ENCODE measurements at places on chromosomes 3 and 15.

GRCh38 chr15:41798607-41799487 lies 24.6 kb downstream of the MAPKBP1 start:
- no peak for DNase-seq

GRCh38 chr3:180575571-180575970 lies 26.4 kb upstream of the TTC14 start:
- no peak for DNase-seq

DNA sequence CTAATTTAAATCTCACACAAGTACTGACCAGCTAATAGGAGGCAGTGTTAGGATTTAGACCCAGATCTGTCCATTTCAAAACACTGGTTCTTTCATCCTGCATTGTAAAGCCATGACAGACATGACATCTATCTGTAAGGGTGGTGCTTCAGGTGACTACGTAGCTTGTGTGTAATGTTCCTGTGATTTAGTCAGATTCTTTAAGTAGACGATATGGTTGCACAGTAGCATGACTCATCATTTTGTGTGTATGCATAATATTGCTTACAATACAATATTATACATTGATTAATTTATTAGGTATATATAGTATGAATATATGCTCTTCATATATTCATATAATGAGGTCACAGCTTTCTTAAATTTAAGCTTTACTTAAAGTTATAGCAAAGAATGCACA lies 628.5 kb downstream of the GRM7 start:
- DNase-seq, result no peak

GRCh38 chr15:32952901-32953532 lies 235.2 kb downstream of the GREM1 start:
- DNase-seq, result no peak

GRCh38 chr3:114453361-114453780 lies 159.5 kb downstream of the TIGIT start:
- no peak for DNase-seq

DNA sequence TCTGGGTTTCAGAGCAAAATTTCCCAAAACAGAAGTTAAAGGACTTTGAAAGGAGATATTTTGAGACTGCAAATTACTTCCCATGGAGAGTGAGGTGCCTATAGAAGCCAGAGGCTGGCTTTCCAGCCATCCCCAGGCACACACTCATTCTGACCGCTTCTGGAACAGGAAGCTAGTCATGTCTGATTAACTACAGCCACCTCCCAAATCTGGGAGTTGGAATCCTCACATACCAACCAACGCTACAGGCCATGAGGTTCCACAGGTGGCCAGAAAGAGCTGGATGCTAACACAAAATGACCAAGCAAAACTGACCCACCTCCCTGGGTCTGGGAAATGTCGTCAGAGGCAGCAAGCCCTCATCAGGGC lies 87.2 kb downstream of the SNRK start:
- DNase-seq, result no peak

- DNase-seq, result no peak
These were observed 716.8 kb downstream of the NSUN3 start for GRCh38 chr3:94779699-94780098.

DNA sequence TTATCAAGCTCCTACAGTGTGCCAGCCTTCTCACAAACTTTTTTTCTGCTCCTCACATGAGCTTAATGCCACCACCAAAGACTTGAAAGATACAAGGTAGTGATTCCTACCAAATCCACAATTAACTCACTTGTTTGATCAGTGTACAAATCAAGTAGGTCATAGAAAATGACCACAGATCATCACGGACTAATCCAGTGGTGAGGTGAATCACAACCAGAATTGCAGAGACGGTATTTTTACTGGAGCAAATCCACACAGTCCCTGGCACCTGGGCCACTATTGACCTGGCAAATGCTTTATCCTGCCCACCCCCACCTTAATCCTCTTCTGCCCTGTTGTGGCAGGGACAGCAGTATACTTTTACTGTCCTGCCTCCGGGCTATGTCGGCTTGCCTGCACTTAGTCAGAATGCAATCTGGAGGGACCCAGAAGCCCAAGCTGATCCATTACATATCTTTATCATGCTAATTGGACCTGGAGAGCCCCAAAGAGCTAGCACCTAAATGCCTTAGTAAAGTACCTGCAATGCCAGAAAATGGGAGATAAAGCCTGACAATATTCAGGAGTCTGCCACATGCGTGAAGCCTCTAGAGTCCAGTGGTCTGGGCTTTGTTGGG lies 83.9 kb upstream of the CDV3 start:
- DNase-seq, result no peak

DNA sequence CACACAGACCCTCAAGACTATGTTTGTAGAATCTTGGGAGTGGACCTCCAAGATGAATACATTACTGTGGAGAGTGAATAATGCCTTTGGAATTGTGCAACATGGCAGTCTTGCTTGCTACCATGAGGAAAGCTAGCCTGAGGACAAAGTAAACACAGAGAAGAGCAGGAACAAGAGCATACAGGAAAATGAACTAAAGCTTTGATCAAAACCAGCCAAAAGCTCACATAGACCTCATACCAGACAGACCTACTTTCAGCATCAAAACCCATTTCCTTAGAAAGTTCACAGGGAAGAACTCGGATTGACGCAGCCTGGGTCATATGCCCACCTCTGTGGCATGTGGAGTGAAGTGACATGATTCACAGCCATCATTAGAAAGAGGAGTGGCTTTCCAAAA lies 3.3 kb upstream of the RAB8B start:
- no peak for DNase-seq

- no peak for DNase-seq
These were observed 16.3 kb downstream of the VPS39 start for GRCh38 chr15:42191610-42192346.

- no peak for DNase-seq
These were observed 171.0 kb downstream of the RBMS3 start for GRCh38 chr3:29451920-29452319.

DNA sequence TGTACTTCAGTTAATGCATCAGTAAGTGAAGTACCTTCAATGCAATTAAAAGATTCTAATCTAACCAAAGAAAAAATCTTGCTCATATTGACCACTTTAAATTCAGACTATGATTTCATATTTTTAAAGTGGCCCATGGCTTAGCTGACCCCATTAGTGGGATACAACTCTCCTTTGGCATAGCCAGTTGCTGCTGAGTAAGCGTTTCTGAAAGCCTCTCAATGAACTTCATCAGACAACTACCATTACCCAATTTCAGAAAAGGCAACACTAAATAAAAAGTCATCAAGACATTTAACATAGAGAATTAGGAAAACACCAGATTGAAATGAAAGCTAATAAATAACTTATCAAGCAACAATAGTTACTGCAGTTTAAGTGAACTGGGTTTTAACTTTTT lies 27.0 kb downstream of the CADM2 start:
- no peak for DNase-seq

DNA sequence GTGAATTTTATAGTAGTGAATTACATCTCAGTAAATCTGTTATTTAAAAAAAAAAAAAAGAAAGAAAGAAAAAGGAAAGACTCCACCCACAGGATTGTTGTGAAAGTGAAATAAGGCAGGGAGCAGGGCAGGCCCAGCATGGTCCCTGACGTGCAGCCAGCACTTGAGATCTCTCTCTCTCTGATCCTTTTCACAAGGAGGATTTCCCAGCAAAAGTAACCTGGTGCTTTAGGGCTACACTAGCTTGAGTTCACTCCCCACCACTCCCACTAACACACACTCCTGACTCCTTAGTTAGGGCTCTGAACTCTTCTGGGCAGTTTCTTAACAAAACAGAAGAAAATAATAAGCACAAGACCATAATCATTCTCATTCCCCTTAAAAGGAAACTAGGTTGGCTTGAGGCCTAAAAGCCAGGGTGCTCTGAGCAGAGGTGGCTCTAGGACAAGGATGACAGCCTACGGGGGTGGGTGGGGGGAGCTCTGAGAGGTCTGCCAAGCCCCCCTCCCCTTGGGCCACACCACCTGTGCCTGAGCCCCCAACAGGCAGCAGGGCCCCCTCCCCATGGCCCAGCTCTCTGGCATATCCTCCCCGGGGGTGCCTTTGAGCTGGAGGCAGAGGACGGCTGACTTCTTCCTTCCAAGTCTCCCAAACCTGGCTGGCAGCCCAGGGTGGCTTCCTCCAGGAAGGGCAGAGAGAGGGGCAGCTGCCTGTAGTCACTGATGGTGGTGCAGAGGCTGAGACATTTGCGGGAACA lies 856 bp downstream of the TMEM40 start:
- no peak for DNase-seq

- DNase-seq, result no peak
These were observed 72.7 kb downstream of the DHX36 start for GRCh38 chr3:154251610-154252009.

GRCh38 chr3:181458857-181459256 lies 252.9 kb upstream of the SOX2 start:
- no peak for DNase-seq
